ENCODE measurements at places on chromosomes 5 and 9. TPM values are rescaled to one million over a fixed set of nuclear protein-coding genes. Genes with fewer than 3 reads are reported as not detected.
A peak's percentile ranks its signal among the peaks of the same experiment; 100 is the strongest.

GRCh38 chr9:136542241-136543040 lies 3.4 kb downstream of the NOTCH1 start:
- DNase-seq = no peak

GRCh38 chr5:115543365-115544042 lies 1.1 kb downstream of the FEM1C start:
- peak; percentile 56 for DNase-seq

DNA sequence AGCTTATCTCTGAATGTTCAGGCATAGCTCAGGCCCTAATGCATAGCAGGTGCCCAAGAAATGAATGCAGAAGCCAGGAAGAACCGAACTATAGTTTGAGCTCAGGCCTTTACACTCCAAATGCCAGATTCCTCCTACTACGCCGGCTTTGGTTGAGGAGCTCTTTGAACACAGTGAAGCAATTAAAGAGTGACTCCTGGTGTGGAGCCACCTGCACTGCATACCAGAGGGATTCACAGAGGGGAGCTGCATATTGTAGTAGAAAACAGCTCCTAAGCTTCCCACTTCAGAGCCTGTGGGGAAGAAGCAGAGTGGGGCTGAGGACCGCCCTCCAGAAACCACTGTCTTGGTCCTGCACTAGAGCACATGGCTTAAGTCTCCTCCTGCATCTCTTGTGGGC lies 14.5 kb upstream of the KCNMB1 start:
- DNase-seq = no peak

GRCh38 chr5:128441941-128442350 lies 96.1 kb downstream of the FBN2 start:
- DNase-seq = no peak

DNA sequence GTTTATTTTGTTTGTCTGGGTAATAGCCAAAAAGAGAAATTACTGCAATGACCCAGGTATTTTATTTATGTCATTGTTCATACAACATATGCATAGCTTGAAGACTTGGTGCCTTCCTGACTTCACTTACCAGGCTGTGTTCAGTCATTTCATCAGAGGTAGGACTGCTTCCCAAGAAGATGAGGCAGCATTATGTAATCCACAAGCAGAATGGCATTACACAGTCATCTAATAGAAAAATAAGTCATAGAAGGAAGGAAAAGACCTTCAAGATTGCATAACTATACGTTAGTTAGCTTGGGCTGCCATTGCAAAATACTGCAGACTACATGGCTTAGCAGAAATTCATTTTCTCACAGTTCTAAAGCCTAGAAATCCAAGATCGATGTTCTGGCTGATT lies 167.5 kb downstream of the NMUR2 start:
- no peak for DNase-seq

GRCh38 chr9:101275769-101276250 lies 109.0 kb downstream of the BAAT start:
- DNase-seq = no peak

GRCh38 chr9:94577571-94577970 lies 16.1 kb downstream of the FBP2 start:
- DNase-seq = no peak

DNA sequence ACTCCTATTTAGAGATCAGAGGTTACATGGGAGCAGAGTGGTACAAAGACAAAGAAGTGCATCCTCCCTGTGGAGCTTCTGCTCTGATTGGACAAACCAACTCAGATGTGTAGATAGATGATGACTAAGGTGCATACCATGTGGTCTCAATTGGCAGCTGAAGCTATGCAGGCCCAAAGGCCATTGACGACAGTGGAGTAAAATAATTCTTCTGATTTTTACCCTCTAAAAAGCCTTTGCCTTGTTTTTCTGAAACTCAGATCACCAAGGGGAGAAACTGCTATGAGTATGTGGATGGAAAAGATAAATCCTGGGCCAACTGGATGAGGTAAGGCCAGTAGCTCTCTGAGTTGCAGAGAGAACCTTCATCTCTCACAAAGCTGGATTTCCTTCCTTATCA lies 15.6 kb downstream of the PRDM9 start:
- DNase-seq = no peak

DNA sequence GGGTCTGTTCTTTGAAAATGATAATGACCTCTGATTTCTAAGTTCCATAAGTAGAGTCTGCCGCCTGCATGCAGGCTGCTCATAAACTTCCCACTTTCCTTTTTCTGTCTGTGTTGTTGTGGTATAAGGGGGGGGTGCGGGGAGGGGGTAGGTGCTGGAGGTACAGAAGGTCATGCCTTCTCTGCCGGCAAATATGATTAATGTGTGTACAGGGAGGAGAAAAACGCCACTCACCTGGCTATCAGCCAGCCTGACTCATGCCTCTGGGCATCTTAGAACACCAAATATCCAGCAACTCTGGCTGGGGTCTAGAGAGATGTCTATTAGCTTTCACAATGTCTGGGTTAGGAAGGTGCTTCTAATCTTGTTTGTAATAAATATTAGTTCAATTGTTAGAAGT lies 128.3 kb downstream of the EFNA5 start:
- DNase-seq = no peak

GRCh38 chr5:149041242-149041641 lies 21.6 kb downstream of the SH3TC2 start:
- no peak for DNase-seq

GRCh38 chr9:126354887-126355770 lies 28.5 kb downstream of the MVB12B start:
- DNase-seq = no peak

DNA sequence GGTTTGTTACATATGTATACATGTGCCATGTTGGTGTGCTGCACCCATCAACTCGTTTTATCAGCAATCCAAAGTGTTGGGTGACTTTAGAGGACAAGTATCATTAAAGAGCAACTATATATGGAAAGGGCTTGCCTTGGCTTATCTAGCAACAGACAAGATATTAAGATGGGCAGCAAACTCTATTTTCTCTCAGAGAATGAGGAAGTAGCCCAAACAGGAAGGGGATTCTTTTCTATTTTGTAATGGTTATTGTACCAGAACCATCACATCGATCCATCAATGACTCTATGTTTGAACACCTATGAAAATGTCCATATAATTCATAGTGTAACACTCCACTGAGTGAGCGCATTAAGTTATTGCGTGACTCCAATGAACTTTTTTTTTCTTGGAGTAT lies 260.1 kb upstream of the SLC24A2 start:
- DNase-seq = no peak

GRCh38 chr5:16721151-16722096 lies 104.6 kb upstream of the RETREG1 start:
- no peak for DNase-seq

DNA sequence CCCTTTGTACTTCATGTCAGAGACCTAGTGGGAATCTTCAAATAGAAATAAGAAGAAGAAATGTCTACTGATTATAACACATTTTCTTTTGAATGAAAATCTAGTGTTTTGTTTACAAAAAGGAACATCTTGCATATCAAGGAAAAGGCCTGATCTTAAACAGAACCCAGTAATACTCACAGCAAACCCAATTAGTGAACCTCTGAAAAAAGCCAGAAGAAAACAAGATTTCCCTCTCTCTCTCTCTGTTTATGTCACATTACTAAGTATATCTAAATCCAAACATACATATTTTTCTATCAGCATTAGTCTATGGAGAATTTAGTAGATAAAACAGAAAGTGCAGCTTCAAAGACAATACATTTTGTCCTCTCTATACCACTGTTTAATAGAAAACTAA lies 457.9 kb downstream of the NR2F1-AS1 start:
- DNase-seq = no peak

- DNase-seq = no peak
Measured at GRCh38 chr5:124816381-124816780, 69.9 kb upstream of the ZNF608 start.

DNA sequence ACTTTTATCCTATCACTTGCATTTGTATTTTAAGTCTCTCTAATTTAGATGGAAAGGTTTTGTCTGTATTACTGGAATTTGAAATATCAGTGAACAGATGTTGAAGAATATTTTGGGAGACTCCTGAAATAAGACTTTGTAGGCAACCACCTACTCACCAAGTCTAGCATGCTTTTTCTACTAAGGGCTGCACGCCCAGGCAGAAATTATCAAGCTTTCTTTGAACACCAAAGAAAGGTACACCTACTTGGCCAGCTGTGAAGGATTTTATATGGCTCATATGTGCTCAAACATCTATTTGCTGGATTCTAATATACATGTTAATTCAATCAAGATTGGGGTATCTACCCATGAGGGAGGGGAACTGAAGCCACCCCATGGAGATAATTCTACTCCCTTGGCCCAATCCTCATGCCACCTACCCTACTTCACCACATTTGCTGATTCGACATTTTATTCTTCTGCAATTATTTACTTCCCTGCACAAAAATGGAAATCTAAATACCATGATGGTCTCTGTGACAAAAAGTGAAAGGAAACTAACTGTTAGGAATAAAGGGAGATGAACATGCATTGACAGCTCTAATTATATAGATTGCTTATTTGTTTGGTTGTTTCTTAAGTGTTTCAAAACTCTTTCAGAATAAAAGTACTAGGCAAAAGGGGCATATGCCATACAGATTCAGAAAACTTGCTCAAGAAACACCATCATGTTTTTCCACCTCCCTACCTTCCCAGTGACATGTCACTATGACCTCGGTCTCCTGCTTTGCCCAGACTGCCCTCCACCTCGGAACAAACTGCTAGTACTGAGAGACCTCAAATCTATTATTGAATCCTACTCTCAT lies 895 bp upstream of the MYOT start:
- no peak for DNase-seq

DNA sequence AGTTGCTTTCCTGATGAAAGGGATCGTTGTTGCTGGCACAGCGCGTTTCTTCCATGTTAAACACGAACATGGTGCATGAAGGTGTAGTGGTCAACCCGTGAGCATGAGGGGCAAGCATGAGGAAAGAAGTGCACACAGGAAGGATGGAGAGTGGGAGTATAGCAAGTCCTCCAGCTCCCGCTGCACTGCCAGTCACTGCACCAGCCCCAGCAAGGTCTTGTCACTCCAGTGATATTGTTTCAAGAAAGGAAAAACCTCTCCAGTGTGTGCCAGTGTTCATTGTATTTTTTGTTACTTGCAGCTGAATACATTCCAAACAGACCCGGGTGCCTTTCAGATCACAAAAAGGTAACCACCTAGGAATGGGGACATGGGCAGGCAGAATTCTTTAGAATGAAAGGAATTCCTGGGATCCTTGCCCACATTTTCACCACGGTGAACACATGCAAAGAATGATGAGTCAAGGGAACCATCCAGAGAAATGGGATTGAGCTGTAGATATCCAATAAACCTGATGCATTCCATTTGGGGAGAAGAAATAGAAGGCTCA lies 186.3 kb downstream of the AOPEP start:
- no peak for DNase-seq

DNA sequence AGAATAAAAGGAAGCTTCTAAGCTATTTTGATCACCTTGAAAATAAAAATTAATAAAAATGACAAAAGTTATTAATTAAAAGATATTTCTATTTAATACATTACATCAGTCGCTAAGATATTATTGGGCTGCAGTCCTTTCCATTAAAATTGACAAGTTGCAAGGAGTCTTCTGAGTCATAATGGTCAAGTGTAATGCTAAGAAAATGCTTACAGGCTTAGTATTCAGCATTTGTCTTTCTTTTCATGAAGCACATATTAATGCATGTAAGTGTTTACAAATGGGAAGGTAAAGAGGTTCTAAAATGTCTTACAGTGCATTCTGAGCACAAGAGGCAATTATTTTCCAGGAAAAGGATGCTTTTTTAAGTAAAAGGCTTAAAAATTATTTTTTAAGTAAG lies 17.3 kb downstream of the SPINK9 start:
- no peak for DNase-seq

- DNase-seq = peak; percentile 50
Measured at GRCh38 chr5:132385326-132386105, 16.0 kb downstream of the SLC22A5 start.

- DNase-seq = no peak
Measured at GRCh38 chr5:87169300-87169991, 98.2 kb upstream of the RASA1 start.

DNA sequence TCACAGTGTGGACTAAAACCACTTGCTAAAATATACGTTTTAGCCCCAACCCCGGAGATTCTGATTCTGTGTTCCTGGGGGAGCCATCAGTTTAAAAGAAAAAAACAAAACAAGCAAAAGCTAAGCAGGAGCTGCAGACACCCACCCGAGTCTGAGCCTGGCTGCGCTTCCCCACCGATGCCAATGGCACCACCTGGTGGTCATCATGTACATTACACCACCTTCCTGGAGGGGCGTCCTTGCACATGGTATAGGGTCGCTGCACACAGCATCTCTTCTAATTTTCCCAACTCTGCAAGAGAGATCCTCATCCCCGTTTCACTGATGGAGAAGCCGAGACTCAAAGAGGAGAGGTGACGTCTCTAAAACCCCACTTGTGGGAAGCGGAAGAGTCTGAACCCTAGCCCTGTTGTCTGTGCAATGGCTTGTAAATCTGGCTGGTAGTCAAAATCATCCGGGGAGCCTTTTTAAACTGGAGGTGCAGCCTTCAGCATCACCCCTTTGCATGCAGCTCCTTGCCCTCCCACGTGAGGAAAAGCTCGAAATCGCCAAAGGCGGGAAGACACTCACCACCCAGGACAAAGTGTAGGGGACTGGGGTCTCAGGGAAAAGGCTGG lies 23.1 kb upstream of the CNOT6 start:
- peak; percentile 18 for DNase-seq

- DNase-seq = no peak
Measured at GRCh38 chr5:168800701-168801100, 221.5 kb upstream of the PANK3 start.

DNA sequence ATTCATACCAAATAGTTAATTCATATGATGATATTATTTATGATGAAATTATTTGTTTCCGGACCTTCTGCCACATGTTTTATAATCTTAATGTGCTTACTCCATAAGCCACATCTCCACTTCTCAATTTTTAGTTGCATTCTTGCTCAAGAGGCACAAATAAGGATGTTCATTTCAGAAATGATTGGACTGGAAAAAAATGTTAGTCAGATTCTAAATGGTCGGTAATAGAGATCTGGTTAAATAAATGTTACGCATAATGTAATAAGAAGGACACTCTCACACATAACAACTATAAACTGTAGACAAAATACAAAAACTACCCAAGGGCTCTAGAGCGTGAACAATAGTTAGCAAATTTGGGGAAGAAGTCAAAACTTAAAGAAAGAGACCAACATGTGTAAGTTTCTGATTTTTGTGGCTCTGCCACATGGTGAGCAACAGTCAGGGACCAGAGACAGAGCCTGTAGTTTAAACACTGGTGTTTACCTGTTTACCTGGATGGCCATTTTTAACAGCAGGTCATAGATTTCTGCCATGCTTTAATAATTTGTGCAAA lies 554.3 kb upstream of the CLINT1 start:
- DNase-seq = no peak

Gene KCNIP1
- total RNA-seq = not detected

Gene SLC24A2
- not detected for total RNA-seq

Gene ARHGEF37
- total RNA-seq = 1.6 TPM

Gene C9orf50
- total RNA-seq = not detected

Gene CRB2
- total RNA-seq = not detected

Gene PCDHGC4
- total RNA-seq = not detected

Gene DOCK2
- total RNA-seq = 246 TPM

Gene PDE4D
- total RNA-seq = 102 TPM
